ENCODE measurements at places on chromosomes 2 and 18.

- DNase-seq, result peak; percentile 20
These were observed 234.8 kb downstream of the SOX11 start for GRCh38 chr2:5926871-5927512.

DNA sequence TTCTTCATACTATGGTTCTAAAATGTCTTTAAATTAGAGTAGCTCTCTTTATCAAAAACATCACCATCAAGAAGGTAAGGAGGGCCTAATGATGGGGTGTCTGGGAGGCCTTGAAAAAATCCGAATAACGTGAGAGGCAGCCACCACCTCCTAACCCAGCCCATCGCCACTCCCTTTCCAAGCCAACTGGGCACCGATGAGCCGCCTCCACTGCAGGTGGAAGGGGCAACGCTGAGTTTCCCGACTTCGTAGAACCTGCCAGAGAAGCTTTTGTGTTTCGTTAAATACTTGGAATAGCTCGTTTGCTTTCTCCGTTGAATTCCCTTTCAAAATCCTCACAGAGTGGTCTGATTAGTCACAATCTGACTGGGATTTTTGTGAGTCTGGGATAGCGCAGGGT, 22.0 kb upstream of the RPL31 start:
- DNase-seq, result no peak

GRCh38 chr2:61758159-61758558, 95.7 kb downstream of the FAM161A start:
- no peak for DNase-seq

GRCh38 chr18:44723411-44723810, 42.7 kb downstream of the SETBP1 start:
- no peak for DNase-seq

DNA sequence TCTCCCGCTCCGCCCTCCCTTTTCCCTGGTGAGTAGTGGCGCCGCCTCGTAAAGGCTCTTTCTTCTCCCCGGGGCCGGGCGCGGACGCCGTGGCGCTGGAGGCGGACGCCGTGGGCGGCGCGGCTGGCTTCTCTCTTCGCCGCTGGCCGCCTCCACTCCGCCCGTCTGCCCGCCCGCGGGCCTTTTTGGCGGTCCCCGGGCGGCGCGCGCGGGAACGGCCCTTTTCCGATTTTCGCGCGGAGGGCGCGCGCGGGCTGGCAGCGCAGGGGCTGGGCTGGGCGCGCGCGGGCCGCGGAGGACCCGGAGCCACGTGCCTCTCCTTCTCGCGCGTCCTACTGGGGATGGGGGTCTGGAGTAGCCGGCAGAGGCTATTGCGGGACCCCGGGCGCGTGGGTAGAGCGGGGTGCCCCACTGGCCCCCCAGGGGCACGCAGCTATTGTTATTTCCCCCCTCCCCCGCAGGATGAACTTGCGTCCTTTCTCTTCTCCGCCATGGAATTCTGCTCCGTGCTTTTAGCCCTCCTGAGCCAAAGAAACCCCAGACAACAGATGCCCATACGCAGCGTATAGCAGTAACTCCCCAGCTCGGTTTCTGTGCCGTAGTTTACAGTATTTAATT, 472 bp downstream of the SLC20A1 start:
- no peak for DNase-seq

DNA sequence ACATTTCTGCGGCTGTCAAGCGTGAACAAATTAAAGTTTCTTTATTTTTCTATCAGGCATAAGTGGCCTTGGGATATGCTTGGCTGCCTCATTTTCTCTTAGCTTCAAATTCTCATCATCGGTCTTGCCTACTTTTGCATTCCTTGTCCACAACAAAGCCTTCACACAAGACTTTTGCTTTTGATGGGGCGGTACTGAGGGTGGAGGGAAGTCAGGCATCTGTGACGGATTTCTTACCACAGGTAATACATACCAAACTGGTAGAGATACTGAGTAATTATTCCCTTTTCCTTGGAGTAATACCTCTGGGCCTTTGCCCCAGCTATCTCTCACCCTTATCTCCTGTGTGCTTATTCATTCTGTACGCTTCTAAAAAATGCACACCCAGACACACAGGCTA, 468.3 kb upstream of the RGPD4 start:
- no peak for DNase-seq

- no peak for DNase-seq
These were observed 266.7 kb upstream of the MGAT5 start for GRCh38 chr2:133986881-133987795.

DNA sequence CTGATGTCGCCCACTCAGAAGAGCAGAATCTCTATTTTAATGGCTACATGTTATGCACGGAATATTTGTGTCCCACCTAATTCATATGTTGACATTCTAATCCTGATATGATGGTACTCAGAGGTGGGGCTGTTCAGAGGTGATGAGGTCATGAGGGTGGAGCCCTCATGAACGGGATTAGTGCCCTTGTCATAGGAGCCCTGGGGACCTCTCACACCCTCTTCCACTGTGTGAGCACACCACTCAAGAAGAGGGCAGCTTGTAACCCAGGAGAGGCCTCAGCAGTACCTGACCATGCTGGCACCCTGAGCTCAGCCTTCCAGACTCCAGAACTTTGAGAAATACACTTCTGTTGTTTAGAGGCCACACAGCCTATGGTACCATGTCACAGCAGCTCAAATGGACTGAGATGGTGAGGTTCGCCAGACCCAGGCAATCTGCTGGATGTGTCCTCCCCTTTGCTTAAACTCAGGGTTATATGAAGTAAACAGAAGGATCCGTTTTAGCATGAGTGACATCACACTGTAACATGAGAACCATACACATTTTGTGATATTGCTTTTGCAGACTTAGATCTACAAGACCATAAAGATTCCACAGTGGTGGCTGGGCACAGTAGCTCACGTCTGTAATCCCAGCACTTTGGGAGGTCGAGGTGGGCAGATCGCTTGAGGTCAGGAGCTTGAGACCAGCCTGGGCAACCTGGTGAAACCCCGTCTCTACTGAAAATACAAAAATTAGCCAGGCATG, 48.7 kb downstream of the ATOH8 start:
- peak; percentile 35 for DNase-seq

DNA sequence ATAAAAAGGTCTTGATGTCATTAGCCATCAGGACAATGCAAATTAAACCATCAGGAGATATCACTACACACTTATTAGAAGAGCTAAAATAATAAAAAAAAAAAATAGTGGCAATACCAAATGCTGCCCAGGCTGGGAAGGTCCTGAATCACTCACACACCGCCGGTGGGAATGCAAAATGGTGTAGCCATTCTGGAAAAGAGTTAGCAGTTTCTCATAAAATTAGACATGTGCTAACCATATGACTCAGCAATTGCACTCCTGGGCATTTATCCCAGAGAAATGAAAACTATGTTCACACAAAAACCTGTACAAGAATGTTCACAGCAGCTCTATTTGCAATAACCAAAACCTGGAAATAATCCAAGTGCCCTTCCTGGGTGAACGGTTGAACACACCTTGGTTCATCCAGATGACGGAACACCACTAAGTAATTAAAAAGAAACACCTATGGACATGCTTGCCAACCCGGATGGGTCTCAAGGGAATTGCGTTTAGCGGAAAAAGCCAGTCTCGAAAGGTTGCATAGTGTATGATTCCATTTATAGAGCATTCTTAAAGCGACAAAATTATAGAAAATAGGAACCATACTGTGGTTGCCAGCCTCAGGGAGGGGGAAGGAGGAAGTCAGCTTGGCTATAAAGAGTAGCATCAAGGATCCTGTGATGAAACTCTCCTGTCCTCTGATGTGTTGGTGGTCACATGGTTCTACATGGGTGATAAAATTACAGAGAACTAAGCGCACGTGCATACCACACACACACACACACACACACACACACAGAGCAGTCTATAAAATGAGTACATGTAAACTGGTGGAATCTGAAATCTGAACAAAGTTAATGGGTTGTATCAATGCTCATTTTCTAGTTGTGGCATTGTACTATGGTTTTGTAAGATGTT, 4.6 kb downstream of the MBP start:
- peak; percentile 97 for DNase-seq

- DNase-seq, result no peak
These were observed 220.7 kb downstream of the CAMKMT start for GRCh38 chr2:44582363-44583008.

DNA sequence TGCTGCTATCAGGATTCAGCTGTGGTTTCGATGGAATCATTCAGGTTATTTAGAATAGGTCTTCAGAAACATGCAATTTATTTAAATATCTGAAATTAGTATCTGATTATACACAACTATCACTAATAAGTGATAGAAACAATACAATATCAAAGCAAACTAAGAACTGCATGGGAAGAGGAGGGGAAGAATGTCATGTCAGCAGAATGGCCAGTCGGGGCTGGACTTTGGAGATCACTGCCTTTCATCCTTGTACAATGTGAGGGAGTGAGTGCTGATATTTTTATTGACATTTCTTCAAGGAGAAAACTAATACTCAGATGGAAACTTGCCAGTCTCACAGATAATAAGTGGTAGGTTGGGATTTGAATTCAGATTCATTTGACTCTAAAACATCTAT, 224.0 kb upstream of the LINC00305 start:
- DNase-seq, result no peak

DNA sequence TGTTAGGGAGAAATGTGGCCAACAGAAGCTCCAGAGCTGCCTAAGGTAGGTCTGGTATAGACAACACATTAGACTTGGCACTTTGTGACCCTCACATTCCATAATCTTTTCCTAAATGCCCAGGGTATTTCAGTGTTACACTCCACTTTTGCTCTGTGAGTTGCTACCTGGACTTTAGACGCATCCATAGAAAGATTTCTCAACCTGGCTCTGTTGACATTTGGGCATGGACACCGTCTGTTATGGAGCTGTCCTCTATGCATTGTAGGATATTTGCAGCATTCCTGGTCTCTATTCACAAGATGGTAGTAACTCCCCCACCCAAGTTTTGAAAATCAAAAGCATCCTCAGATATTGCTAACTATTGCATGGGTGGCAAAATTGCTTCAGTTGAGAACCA, 136.5 kb upstream of the NETO1 start:
- DNase-seq, result no peak

DNA sequence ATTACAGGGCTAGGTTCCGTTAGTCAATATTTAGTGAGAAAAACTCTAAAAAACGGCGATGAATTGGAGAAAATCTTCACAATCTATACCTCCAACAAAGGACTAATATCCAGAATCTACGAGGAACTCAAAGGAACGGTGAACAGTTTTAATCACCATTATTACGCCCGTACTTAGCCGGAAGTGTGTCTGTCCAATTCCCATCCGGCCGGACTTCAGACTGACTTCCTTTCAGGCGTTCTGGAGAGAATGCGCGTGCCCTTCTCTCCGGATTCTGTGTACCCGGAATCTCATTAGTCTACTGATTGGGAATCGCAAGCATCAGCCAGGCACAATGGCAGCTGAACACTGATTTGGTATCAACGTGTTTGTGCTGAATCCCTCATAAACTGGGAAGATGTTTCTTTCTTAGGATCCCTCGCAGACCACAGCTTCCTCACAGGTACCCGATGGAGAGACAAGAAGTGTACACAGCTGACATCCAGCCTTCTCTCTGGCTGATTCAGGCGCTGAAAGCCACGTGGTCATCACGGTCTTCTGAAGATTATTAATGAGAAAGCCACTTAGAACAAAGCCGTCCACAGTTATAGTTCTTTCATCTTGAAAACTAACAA, 239.9 kb downstream of the ZNF516 start:
- no peak for DNase-seq

GRCh38 chr2:152186262-152186661, 10.7 kb upstream of the STAM2 start:
- no peak for DNase-seq

DNA sequence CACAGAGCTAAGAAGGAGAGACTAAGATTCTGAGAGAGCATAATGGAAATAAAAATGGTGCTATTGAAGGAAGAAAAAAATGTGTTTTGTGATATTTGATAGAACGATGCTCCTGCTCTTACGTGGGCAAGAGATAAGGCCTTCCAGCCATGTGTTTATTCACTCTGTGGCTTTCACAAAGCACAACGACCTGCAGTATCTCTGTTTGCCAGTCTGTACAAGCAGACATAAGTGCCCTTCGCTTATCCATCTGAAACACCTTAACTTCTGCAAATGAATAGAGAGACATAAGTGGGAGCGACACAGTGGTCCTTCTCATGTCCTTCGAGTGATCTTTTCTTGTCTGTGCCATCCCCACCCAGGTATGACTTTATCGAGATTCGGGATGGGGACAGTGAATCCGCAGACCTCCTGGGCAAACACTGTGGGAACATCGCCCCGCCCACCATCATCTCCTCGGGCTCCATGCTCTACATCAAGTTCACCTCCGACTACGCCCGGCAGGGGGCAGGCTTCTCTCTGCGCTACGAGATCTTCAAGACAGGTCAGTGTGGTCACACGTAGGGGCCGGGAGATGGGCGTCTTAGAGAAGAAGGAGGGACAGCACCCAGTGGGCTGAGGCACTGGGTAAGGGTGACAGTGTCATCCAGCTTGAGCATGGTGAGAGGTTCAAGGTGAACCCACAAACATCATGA, 33.7 kb downstream of the NRP2 start:
- DNase-seq, result no peak

DNA sequence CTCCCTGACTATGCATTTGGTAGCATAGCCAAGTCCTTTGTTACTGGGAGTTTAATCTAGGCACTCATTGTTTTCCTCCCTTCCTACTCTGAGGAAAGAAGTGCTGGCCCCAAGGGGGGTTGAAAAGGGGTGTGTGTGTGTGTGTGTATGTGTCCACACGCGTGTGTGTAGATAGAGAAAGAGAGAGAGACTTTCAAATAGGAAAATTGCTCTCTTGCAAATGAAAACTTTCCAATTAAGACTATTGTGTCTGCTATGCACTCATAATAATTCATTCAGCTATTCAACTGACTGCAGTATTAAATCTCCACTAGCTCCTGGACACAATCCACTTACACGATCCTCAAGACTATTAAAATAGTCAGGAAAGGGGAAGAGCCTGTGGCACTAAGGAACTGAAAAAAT, 92.9 kb upstream of the CSRNP3 start:
- DNase-seq, result no peak

DNA sequence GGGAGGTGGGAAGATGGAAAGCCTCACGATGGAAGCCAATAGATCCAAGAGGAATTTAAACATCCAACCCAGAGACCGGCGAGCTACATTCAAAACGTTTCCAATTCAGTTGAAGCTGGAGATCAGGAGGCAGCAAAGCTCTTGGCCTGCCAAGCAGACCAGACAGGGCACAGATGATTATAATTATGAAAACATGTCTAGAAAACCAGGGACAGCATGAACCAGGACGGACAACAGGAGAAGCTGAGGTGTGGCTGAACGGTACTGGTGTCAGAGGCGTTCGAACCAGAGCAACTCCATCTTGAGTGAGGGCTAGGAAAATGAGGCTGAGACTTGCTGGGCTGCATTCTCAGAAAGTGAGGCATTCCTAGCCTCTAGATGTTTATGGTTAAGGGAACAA, 102.2 kb upstream of the CCDC150 start:
- no peak for DNase-seq
